ENCODE measurements at places on chromosomes 13 and 19. TPM values are rescaled to one million over a fixed set of nuclear protein-coding genes. Genes with fewer than 3 reads are reported as not detected.

Gene CADM4
- 0.27 TPM for total RNA-seq

Gene AXL
- total RNA-seq, result 305 TPM

Gene SMAD9
- total RNA-seq, result 17.6 TPM

Gene MEIS3
- 14.5 TPM for total RNA-seq

Gene NKG7
- not detected for total RNA-seq

Data from fibroblast of the aortic adventitia (primary cell).